ENCODE measurements at places on chromosomes 1 and 21.

- DNase-seq = no peak
These were observed 2.8 kb upstream of the ADAM30 start for GRCh38 chr1:119898981-119899720.

GRCh38 chr1:191882870-191883269, 275.4 kb upstream of the RGS18 start:
- no peak for DNase-seq

DNA sequence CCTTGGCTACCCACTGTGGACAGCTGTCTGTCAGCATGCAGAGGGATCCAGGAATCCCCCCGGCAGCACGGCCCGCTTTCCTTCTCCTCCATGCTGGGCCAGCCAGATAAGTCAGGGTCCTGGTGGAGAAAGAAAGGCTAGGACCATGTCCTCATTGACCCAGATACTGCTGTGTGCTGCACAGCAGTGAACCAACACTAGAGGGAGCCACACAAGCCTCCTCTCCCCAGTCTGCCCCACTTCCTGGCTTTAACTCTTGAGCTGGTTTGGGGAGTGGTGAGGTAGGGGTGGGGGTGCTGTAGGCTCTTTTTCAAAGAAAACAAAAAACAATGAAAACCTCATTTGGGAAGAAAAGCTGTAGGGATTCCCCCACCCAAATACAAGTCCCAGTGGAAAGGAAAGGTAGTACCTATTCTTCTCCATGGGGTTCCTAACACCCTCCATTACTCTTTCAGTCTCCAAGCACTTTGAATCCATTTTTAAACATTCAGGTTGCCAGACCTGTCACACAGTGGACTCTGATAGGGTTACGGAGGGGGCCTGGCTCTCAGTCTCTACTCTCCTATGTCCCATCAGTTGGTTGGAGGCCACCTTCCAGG, 84.9 kb upstream of the CD1D start:
- no peak for DNase-seq

DNA sequence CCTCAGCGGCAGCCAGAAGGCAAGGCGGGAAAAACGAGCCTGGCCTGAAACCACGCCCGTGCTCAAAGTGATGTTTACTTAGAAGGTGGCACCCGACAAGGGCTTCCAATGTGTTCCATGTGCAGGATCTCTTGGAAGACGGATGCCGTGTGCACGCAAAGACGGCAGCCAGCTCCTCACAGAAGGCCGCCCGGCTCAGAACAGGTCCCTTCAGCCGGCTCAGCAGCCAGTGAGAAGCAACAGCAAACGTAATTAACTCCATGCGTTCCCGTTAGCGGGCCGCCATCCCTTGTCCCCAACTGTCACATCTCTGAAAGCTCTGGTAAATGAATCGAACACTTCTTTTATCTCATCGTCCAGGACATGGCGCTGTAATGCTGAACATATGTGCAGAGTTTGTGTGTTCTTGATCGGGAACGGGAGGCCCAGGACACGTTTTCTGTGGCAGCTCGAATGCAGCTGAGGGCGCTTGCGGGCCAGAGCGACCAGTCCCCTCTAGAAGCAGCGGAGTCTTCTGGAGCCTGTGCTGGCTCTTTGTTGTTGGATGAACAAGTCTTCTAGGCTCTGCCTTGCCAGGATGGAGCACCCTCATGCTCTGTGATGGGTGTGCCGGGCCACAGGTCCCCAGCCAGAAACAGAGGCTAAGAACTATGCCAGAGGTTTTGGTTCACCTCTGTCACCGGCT, 94.6 kb upstream of the ARHGEF16 start:
- DNase-seq = no peak

DNA sequence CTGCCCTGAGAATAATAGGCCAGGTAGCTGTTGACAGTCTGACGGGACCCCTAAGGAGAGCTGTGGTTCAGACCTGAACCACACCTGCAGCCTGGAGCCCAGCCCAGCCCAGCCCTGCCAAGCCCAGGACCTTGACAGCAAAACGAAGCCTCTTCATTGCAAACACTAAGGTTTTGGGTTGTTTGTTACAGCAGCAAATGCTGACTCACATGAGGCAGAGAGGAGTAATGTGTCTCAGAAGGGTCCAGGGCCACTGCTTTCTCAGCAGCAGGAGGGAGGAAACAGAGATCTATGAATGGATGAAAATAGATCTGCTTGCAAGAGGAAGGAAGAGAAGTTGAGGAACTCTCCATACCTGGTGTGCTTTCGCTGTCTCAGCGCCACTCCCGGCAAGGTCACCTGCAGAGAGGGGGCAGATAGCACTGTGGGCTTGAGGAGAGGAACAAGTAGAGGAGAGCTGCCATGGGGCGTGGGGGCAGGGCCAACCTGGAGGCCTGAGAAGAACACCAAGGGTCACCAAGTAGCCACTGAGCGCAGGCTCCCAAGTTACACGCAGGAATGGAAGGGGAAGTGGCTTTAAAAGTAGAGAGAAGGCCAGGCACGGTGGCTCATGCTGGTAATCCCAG, 127.2 kb downstream of the ZNF281 start:
- DNase-seq = no peak

DNA sequence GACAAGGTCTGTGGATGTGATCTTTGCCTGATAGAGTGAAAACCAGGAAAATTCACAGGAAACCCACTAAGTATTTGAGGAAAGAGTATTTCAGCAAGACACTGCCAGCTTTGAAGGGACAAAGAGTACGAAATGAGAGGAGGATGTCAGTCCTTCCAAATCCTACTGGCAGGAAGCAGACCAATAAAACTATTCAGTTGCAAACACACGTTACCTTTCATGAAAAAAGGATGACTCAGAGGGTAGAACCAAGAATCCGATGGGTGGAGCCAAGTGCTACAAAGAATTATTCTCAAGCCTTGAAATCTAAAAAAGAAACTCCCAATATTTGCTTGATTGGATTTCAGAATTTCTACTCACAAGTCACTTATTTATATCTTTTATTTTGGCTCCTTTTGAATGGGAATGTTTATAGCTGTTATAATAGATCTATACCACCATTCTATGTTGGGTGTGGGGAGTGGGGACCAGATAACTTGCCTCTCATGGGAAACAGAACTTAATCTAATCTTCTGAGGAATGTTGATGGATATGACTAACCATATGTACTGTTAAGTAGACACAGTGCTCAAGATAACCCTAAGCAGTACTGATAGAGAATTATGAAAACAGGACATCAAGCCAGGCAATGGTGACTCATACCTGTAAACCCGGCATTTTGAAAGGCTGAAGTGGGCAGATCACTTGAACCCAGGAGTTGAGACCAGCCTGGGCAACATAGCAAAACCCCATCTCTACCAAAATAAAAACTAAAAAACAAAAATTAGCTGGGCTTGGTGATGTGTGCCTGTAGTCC, 19.3 kb upstream of the HEATR1 start:
- no peak for DNase-seq

DNA sequence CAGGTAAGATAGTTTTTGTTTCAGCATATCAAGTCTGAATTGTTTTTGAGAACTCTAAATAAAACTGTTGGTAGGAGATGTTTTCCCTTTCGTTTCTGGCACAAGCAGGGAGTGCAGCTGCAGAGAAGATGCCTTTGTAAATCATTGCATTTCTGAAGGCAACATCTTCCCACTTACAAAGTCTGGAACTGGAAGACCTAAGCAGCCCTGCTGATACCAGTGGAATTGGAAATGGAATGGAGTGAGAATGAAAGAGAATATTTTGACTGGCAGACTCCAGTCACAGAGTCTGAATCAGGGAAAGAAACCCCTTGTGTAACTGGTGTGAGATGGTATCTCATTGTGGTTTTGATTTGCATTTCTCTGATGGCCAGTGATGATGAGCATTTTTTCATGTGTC, 815.6 kb downstream of the LTN1 start:
- DNase-seq = no peak

DNA sequence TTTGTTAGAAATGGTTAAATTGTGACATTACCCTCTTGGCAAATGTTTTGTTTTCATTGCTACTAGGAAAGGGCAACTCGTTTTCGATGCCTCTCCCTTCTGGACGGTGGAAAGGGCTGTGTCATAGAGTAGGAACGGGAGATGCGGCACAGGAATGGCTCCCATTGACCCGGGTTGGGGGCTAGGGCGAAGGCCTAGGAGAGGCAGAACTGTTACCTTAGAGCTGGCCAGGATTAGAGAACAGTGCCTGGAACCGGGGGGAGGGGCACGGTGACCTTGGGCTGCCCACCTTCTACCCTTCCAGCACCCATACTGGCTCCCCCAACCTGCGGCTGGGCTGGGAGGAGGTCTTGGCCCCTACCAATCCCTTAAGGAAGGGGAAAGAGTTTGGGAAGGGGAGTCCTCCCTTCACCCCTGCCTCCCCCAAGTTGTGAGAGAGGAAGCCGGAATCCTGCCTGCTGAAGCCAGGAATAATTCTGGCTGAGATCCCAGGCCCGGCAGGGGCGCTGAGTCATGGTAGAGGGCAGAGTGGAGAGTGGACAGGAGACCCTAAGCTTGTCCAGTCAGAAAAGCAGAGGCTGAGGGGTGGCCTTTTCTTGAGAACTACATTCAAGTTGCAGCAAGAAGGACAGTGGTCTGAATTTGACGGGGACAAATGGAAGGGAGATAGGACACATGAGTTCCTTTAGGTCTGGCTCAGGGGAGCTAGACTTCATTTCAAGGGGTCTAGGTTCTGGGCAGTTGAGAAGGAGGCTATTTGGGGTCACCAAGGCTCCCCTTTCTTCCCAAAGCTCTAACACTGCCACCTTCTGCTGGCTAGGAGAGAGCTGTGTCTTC, 8.2 kb downstream of the LMNA start:
- no peak for DNase-seq

DNA sequence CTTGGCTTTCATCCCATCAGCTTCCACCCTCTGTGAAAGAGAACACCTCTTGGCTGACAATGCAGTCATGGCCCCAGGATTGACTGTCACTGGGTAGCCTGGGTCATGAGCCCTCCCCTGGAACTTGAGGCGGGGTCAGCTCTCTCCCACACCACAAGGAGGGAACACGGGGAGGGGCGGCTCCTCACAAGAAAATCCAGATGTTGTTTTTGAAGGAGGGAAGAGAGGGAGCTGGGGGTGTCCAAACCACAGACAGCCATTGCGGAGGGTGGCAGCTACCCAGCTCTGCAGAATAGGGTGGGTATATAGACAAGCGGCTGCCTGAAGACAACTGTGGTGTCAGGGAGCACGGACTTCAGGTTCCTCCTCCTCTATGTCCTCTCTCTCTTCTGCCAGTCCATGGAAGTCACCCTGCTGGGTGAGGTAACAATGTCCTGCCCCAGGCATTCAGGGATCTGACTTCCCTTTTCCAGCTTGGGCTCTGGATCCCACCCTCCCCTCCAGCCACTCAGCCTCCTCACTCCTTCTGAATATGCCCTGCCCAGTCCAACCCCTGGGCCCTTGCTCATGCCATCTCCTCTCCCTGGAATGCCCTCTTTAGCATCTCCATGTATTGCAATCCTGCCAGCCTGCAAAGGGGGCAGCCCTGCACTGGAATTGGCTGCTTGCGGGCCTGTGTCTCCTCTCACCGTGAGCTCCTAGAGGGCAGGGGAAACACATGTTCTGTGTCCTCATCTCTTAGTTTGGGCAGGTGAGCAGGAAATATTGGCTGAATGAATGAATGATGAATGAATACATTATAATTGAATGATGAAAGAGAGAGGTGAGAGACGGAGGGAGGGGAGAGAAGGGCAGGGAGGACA, 60.9 kb upstream of the RUNX3 start:
- DNase-seq = no peak

DNA sequence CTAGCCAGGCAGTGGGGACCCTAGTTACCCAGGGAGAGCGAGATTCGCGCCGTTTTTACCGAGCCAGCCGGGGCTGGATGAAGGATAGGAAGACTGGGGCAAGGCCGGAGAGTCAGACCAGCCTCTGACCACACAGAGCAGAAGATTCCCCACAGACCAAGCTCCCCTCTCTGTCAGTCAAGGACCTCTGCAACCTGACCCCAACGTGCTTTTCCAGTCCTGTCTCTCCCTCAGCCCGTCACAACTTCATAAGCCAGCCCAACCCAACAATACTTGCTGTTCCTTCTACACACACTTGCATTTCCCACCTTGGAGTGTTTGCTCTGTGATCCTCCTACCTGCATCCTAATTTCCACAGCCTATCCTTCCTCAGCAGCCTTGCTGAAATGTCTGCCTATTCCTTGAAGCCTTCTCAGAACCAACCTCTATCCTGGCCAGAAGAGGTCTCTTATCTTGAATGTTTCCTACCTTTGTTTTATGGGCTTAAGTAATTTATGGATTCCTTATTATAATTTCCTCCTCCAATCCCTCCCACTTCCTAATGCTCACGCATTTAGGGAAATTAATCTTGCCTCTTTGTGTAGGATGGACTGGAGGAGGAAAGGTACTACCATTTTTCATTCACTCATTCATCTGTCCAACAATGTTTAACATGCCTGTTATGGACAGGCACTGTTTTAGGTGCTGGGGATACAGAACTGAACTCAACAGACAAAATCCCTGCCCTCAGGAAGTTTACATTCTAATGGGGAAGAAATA, at the start of gene GSTM3:
TSS of gene GSTM3 (minus strand) at position 424 of the 759 bp plus-strand sequence. CDS start 751 bp downstream, outside the sequence.
- DNase-seq = no peak

DNA sequence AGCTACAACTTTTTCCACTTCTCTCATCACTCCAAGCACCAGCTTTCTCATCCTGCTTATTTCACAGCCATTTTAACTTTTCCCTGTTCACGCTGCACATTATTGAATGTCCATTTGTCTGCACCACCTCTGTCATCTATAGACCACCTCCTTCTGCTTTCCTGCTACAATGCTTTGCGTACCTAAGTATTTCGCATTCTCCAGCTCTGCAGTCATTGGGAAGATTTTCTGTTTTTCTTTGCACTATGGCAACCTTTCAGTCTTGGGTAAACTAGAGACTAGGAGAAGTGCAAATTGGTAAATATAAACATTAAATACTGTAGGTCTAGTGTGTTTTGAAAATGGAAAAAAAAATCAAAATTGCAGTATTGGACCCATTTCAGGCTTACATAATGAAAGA, 835 bp downstream of the CCDC30 start:
- DNase-seq = no peak

DNA sequence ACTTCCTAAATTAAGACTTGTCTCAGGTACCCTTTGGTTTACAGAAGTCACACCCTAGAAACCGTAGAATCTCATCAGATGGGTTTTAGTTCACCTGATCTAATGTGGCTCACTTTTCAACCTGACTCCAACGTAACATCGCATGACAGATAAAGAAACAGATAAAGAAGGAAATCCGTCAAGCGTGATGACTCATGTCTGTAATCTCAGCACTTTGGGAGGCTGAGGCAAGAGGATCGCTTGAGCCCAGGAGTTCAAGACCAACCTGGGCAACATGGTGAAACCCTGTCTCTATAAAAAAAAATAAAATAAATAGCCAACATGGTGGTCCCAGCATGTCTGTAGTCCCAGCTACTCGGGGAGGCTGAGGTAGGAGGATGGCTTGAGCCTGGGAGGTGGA, 97.3 kb downstream of the SPSB1 start:
- no peak for DNase-seq

DNA sequence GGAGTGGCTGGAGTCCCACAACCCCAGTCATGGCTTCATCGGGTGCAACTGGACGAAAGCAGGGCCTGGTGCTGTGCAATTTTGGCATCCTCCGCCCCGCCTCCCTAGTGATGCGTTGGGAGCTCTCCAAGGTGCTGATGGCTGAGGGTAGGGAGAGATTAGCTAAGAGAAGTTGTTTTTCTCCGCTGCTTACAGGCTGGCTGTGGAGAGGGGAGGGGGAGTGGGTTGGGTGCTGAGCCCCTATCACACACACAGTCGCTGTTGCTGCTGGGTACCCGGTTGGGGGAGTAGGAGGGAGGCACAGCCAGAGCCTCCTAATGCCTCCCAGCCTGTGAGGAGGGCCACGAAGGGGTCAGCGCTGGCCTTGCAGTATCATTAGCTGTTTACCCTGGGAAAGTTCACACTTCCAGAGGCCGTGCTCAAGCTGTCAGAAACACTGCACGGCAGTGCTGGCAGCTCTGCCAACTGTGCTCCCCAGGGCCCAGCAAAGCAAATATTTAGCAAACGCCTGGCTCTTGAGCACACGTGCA, 110.0 kb downstream of the GRIK3 start:
- no peak for DNase-seq

- DNase-seq = no peak
These were observed 20.4 kb upstream of the FGGY start for GRCh38 chr1:59276439-59276851.
